Gastrocnemius medialis (tissue), 4 donors: ENCODE measurements at places on chromosomes 2 and 18. TPM values are rescaled to one million over a fixed set of nuclear protein-coding genes. Genes with fewer than 3 reads are reported as not detected.

PRSS56 gene
- total RNA-seq, result 3.2 TPM

RFX8 gene
- 0.27 TPM for total RNA-seq

DNA sequence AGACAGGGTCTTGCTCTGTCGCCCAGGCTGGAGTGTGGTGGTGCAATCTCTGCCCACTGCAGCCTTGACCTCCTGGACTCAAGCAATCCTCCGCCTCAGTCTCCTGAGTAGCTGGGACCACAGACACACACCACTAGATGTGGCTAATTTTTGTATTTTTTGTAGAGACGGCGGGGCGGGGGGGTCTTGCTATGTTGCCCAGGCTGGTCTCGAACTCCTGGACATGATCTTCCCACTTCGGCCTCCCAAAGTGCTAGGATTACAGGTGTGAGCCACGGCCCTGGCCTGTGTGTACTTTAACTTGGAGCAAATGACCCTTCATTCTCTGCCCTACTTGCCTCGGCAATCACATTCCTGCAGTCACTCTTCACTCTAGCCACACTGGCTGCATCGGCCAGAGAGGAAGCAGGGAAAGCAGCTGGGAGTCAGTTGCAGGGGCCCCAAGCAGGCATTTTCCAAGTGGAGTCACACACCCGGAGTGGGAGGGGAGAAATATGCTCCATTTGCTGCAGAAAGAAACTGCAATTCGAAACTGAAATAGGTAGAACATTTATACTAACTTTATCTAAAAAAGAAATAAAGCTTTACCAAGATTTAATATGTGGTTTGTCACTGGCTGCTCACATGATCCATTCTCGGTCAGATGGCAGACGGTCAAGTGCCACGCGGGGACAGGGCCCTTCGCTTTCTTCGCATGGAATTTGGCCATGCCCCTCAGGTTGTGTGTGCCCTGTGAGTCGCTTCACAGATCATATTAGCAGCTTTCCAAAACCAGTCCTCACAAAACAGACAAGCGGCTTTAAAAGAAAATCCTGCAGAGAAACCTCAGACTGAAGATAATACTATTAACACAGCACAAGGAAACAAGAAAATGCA is 37.1 kb downstream of the FAM161A start:
- DNase-seq, result no peak

DNA sequence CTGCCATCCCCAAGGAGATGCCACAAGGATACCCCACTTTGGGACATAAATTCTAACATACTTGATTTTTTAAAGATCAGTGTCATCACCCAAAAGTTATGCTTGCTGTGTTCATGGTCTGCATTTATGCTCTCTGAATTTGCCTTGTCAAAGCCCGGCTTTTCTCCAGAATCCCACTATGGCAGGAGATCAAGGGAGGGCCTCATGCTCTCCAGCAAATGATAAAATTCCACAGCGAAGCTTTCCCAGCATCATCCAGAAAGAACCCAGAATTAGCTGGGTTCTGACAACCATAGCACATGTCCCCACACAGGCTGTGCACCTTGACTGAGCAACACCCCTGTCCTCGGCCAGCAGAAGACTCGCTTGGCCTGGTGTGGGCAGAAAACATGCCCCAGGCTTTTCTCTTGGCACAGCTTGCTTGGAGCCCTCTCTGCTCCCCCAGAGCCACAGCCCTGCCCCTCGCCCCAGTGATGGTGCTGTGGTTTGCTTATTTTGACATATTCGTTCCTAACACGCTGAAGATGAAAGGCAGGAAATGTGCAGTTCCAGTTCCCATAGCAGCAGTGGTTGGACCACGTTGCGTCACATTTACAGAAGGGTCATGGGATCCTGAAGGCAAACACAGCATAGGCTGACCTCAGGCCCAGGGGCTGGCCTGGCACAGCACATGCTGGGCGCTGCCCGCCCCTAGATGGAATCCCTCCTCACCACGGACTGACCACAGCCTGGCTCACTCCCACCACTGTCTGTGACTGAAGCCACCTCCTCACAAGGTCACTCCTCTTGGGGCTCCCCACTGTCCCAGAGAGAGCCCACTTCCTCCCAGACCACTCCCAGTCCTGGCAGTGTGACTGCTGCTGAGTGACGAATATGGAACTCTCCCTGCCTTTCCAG is 14.1 kb upstream of the CHRNA1 start:
- DNase-seq, result peak; percentile 30

DNA sequence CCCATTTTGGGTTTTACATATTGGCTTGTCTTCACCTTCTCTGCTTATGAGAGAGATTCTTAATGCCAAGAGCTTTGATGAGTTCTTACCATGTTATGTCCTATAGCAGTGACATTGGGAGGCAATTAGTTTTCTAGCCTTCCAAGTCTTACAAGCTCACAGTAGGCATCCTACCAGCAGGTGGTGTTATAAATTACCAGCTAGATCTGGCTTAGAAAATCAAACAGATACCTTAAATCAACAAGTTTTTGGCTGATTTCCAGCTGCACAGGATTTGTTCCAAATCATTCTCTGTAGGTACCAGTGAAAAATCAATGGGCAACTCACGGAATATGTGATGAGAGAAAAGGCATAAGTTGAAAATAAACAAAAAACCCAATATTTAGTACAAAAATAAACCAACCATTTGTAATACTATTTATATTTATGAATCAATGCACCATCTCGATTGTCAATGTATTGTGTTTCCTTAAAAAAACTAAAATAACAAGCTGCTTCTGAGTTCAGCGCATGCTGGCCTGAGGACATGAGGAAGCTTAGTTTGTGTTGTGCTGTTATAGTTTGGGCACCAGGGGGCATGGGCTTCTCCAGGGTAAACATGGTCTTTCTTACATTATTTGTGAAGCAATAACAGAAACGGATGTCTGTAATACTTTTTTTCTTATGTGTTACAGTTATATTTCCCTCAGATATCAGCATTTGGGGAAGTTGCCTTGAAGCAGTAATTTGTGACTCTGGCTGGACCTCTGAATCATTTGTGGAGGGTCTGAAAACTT is 34.1 kb upstream of the NXPH2 start:
- DNase-seq, result no peak

DNA sequence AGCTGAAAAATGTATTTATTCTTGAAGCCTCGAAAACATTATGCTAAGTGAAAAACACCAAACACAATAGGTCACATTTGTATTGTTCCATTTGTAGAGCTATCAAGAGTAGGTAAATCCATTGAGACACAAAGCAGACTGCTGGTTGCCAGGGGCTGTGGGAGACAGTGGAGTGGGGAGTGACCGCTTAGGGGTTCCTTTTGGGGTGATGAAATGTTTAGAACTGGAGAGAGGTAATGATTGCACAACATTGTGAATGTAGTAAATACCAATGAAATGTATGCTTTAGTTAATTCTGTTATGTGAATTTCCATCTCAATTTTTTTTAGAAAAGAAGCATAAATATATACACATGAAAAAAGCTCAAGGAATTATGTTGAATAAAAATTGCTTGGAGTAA is 15.8 kb downstream of the KCTD18 start:
- no peak for DNase-seq

DNA sequence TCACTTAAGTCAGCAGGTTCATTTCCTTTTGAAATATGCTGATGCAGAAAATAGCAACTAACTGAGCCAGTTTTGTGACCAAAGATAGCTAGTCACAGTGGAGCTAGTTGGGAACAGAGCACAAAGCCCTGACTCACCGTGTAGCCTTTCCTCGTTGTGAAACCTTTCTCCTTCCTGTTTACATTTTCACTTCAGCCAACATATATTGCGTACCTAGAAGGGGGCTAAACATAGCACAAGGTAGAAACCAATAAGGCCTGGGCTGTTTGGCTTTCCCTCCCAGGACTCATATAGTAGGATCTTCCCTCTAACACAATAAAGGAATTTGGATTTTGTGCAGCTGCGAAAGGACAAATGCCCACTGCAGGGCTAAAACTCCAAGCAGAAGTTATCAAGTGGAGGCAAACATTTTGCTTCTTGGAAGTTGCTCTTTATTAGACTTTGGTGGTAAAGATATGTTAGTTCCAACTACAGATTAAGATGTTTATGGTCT is 24.5 kb upstream of the LPIN2 start:
- peak; percentile 20 for DNase-seq

- no peak for DNase-seq
These were observed 38.3 kb downstream of the ZEB2 start for GRCh38 chr2:144481666-144482065.

DNA sequence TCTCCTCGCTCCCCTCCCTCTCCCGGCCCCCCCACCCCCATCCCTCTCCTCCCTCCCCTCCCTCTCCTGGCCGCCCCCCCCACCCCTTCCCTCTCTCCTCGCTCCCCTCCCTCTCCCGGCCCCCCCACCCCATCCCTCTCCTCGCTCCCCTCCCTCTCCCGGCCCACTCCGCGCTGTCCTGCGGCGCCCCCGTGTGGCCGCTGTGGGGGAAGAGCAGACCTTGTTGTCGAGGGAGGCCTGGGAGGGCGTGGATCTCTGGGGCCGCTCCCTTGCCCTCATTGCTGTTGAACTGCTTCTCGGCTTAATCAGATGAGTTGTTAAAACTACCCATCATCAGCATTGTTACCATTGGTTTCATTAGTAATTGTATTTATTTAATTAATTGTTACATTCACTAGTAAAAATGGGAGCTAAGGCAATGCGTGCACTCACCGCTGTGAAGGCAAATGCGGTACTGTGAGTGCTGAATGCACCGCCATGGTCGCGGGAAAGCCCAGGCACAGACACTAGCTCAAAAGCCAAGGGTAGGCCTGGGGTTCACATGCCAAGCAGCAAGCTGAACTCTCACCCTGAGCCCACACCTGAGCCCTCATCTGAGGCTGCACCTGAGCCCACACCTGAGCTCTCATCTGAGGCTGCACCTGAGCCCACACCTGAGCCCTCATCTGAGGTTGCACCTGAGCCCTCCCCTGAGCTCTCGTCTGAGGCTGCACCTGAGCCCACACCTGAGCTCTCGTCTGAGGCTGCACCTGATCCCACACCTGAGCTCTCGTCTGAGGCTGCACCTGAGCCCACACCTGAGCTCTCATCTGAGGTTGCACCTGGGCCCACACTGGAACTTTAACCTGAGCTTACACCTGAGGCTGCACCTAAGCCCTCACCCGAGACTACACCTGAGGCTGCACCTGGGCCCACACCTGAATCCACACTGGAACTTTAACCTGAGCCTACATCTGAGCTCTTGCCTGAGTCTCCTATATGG is 8.8 kb downstream of the RTP5 start:
- DNase-seq, result peak; percentile 50

DNA sequence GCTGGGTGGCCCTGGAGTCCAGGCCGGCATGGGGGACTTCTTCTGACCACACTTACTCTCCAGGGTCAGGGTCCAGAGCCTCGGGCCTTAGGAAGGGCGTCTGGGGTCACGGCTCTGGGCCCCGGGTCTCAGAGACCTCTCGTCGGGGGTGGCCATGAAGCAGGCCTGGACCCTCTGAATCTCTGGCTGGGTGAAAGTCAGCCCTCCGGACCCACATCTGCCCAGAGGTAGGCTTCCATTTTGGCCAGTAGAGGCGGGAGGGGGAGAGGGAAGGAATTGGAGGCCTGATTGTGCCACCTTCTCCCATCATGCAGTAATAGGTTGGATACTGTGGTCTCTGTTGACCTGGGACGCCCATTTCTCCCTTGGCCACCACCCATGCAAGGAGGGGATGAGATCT is 125.3 kb upstream of the GPC1 start:
- no peak for DNase-seq

- no peak for DNase-seq
These were observed 51.7 kb upstream of the SMIM21 start for GRCh38 chr18:75478996-75479880.

- no peak for DNase-seq
These were observed 16.9 kb downstream of the DAW1 start for GRCh38 chr2:227888289-227888688.

ADRA2B gene
- 2.4 TPM for total RNA-seq

DNA sequence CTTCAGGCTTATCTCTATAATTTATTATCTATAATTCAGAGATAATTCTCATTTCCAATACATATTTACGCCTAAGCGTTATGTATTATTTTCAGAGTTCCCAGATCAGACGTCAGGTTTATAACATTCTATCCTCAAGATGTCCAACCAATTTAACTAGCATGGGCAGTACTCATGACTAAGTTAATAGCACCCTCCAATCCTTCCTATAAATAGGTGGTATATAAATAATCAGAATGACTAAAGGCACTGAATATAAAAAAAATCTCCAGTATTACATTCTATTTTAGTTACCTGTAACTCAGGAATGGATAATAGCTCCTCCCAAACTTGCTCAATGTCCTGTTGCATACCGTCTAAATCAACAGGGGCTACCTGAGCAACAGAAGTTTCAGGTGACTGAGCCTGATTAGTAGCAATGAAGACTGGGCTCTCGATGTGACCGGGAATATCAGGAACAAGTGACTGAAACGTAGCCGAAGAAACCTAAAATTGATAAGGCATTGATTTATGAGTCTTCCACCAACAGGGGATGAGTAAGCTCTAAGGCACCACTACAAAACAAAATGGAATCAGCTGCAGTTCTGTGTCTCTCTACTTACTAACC is 19.6 kb downstream of the HNRNPA3 start:
- DNase-seq, result no peak

- no peak for DNase-seq
These were observed 36.6 kb upstream of the IKZF2 start for GRCh38 chr2:213187833-213188532.

GATA6 gene
- 1.2 TPM for total RNA-seq

GRCh38 chr2:19717446-19717845 is 184.3 kb downstream of the TTC32 start:
- no peak for DNase-seq

TSPYL6 gene
- total RNA-seq, result not detected

NT5DC4 gene
- not detected for total RNA-seq

DNA sequence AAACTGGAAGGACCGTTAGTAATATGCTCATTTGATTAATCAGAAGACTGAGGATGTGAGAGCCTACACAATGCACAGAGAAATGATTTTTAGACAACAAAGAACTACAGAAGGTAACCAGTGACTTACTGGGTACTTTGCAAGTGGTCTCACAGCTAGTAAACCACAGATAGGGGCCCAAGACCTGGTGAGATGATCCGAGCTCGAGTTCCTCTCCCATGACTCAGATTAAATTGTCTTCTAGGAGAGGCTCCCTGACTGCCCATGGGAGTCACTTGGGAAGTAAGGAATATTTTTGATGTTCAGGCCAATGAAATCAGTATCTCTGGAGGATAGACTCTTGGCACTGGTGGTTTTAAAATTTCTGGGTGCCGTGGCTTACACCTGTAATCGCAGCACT is 220.2 kb downstream of the CLIP4 start:
- no peak for DNase-seq

NEU2 gene
- total RNA-seq, result not detected

GRCh38 chr2:31170071-31170698 is 31.9 kb upstream of the GALNT14 start:
- peak; percentile 46 for DNase-seq

GRCh38 chr2:18262601-18263000 is 297.9 kb downstream of the RDH14 start:
- no peak for DNase-seq

SLC8A1 gene
- 2.6 TPM for total RNA-seq

LIMS2 gene
- total RNA-seq, result 12.2 TPM

- no peak for DNase-seq
These were observed 42.8 kb downstream of the CCDC68 start for GRCh38 chr18:54916507-54916906.

- DNase-seq, result no peak
These were observed 123.9 kb downstream of the EPHA4 start for GRCh38 chr2:221448057-221448843.

- DNase-seq, result no peak
These were observed 154.5 kb downstream of the AGPS start for GRCh38 chr2:177547122-177547521.
